Stimulated activated CD4-positive, alpha-beta T cell treated with anti-CD3 and anti-CD28 coated beads, Interleukin-1b, Interleukin-23, amount 100 ng/mL, for 1 hour (primary cell): ENCODE measurements at places on chromosomes 6 and 20.

DNA sequence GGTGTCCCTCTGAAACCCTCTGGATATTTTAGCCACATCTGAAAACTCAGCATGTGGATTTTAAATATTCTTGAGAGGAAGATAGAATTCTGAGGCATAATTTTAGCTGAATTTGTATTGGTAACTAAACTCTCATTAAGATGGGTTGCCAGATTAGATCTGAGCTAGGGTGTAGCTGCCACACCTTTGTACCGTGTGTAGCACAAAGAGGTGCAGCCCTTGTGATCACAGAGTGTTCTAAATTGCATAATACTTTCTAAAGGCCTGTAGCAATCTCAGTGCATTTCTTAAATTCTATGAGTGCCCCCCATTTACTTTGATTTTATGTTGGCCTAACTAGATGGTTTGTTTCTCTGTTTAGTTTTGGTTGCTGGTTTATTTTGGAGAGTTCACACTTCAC, 53.0 kb downstream of the FLRT3 start:
- DNase-seq = no peak

- DNase-seq = no peak
These were observed 81.9 kb upstream of the RREB1 start for GRCh38 chr6:7025861-7026260.

DNA sequence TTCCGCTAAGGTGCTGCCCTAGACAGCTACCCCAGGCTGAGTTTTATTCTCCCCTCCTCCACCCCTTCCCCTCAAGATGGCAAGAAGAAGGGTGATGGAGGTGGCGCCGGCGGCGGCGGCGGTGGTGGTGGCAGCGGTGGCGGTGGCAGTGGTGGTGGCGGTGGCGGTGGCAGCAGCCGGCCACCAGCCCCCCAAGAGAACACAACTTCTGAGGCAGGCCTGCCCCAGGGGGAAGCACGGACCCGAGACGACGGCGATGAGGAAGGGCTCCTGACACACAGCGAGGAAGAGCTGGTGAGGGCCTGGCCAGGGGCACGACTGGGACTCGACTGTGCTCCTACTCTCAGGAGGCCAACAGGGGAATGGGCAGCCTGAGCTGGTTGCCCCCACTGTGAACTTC, 35.1 kb downstream of the EIF2S2 start:
- no peak for DNase-seq

GRCh38 chr20:33169176-33169794, 1.3 kb downstream of the BPIFA2 start:
- no peak for DNase-seq

GRCh38 chr20:9427430-9428291, 86.7 kb upstream of the LAMP5 start:
- DNase-seq = no peak

- DNase-seq = no peak
These were observed 84.5 kb downstream of the JARID2 start for GRCh38 chr6:15330174-15330944.

DNA sequence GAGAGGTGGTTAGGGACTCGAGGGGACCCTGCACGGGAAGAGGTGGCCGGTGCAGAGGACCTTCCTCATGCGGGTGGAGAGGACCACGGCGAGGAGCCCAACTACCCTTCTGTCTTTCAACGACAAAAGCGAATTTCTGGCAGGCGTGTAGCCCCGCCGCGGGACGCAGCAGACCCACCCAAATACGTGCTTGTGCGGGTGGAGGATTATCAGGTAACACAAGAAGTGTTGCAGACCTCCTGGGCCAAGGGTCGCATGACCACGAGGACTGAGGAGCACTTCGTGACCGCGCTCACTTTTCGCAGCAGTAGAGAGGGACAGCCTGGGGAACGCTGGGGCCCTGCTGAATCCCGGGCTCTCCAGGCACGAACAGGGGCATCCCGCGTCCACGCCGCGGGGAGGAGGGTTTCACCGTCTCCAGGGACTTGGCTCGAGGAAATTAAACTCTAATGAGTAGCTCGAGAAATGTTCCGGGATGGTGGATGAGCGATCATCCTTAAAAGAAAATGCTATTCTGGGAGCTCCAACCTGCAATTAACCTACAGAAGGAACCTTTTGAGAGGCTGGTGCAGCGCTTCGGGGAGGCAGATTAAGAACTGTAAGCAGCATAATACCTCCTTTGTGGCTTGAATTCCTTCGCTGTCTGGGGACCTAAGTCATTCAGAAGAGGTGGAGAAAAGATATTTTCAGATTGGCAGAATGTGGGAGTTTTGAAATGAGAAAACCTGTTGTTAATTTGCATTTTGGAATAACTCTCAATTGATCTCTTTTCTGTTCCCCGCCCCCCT, 804 bp downstream of the C6orf141 start:
- DNase-seq = no peak

DNA sequence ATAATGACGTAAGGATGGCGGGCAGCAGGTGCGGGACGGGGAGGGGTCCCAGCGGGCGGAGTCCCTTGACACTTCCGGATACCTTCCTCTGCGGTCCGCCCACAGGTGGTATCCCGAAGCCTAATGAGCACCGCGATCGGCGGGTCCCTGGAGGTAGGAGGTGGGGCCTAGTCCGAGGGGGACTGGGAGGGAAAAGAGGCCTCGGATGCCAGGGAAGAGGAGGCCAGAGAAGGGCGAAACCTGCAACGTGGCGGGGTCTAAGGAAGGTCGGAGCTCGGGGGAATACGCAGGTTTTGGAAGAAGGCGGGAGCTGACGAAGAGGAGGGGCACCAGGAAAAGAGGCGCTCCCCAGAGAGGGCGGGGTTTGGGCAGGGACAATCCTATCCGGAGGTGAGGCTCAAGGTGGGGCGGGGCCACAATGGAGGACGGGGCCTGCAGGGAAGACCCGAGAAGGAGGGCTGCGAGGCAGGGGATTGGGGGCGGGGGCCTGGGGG, 3.7 kb downstream of the PRSS16 start:
- DNase-seq = peak; percentile 35

DNA sequence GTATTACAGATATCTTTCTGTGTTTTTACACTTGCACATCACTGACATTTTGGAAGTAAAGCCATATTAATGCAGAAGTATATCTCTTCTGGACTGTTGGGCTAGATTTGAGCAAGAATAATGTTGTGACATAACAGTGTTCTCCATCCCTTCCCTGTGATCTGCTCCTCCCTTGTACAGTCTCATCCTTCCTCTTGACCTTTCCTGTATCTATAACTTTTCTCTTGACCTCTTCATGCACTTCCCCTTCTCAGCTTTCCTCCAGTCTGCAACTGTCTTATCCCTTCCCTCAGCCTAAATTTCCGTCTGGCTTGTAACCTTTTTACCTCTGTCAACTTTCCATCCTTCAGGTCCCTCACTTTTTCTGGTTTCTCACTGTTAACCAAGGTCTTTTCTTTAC, 29.8 kb downstream of the NCOA3 start:
- DNase-seq = no peak

- DNase-seq = no peak
These were observed 569.9 kb downstream of the CDH26 start for GRCh38 chr20:60528141-60528540.

DNA sequence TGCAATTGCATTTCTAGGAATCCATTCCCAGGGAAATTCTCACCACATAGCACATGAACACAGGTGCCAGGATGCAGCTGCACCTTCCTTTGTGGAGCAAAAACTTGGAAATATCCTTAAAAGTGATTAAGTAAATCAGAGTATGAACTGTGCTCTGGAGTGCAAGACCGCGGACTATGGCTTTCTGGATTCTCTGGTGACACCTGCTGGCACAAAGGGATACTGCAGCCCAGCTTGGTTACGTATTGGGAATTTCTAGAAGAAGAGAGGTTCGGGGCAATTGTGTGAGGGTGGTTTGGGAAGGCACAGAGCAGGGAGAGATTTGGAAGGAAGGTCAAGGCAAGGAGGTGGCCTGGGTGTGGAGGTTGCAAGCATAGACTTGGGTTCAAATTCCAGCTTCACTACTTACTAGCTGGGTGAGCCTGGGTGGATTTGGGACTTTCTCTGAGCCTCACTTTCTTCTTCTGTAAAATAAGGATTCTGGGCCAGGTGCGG, 15.9 kb upstream of the PEDS1 start:
- DNase-seq = no peak

DNA sequence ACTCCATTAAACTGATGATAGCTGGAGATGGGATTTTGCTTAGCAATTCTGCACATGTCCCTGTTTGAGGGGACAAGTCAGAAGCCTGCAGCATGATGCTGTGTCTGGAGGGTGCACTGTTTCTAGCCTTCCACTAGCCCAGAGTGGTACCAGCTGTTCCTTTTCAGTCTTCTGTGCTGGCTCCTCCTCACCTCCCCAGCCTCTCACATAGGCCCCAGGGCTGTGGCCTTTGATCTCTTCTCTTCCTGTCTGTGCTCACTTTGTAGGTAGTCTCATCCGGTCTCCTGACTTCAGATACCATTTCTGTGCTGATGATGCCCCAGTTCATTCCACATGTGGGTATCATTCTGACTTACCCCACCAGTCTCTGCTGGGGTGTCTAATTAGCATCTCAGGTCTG, 126.3 kb downstream of the HIVEP1 start:
- DNase-seq = no peak

- DNase-seq = no peak
These were observed 2.3 kb downstream of the BMP6 start for GRCh38 chr6:7727946-7728854.

DNA sequence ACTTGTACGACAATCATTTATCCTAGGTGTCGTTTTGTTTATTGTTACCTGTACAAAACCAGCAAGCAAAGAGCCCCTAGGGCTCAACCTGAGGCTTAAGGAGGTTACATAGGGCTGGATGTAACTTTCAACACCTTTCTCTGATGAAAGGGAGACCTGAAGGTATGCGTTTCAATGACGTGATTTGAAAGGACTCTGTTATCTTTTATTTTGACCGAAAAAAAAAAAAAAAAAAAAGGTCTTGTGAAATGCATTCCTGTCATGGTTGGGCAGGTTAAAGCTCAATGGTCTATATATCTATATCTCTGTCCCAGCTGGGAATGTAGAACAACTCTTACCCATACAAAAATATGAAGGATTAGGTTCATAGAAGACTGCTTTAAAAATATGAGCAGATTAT, 78.7 kb upstream of the SASH1 start:
- DNase-seq = no peak

DNA sequence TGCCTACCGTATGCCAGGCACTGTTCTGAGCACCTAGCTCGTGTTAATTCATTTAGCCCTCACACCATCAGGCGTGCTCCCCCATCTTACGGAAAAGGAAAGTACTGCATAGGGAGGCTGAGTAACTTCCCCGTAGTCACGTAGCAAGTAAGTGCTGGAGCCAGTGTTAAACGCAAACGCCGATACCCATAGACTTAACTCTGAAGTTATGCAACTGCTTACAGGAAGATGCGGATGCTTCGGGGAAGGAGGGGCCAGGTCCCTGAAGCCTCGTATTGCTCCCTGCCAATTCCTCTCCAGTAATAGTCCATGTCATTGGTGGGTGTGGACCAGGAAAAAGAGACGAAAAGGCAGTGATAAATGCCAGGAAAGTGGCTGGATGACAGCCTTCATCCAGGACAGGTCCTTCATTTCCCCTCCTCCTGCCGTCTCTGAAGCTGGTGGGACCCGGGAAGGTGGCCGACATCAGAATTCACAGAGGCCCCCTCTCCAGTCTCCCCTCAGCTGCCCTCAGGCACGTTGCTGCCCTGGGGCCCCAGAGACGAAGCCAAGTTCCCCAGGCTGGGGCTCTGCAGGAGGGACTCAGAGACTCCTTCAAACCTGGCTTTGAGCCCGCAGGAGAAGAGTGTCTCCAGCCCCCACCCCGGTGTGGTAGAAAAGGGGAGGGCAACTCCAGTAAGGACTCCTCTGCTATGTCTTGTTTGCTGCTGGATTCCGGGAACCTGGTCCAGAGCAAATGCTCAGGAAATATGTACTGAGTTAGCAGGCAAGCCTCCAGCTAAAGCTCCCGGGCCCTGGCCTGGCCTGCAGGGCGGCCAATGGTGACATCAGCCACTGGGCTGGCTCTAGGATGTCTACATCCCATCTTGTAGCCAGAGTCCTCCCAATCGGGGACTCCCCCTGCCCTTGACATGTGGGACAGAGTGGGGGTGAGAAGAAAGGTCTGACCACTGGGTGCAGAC, 37.8 kb downstream of the RAB44 start:
- DNase-seq = no peak

DNA sequence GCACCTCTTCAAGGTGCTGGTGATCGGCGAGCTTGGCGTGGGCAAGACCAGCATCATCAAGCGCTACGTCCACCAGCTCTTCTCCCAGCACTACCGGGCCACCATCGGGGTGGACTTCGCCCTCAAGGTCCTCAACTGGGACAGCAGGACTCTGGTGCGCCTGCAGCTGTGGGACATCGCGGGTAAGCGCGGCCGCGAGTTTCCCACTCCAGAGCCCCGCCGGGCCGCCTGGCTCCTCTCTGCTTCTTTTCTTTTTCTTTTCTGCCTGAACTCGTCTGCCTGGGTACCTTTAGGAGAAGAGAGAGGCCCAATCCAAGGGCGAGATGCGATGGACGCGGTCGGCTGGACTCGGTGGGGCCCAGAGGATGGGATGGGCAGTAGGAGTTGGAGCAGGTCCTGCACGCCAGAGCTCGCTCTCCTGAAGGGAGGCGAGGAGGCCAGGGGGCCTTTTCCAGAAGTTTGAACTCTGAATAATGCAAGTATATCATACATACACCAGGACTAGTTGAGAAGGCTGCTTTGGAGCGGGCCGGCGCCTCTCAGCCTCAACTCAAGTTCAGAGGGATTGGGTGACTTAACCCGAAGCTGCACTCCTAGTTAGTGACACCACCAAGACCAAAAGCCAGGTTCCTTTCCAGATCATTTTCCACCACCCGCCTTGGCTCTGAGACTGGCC, 445 bp downstream of the RAB32 start:
- DNase-seq = no peak

GRCh38 chr6:13874191-13874549, 50.6 kb upstream of the RNF182 start:
- DNase-seq = no peak

DNA sequence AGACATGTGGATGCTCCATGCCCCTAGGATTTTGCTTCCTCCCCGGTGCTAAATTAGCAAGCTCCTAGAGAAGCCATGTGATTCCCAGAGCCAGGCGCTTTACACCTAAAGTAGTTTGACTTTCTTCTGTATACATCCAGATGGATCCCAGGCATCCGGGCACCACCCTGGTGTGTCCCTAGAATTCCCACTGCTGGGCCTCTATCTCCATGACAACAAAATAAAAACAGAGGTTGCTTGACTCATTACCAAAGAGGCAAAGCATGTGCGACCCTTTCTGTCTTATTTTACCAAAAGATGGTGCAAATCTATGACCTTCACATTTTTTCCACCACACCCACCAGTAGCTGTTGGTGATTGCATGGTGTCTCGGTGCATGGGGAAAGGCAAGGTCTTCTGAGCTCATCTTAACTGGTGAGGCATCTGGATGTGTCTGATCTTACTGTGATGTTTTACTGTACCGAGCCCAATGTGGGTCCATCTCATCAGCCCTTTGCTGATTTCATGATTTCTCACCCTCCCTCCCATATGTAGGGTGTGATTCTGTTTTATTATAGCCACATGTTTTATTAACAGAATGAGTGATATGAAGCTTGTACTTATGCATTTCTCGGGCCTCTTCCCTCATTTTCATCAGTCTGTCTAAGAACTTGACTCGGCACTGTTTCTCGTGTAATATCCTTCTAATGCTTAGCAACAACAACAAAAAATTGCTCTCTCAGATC, 27.4 kb upstream of the VAPB start:
- DNase-seq = no peak
